Dorsolateral prefrontal cortex (tissue), 122 donors: ENCODE measurements at places on chromosomes 6 and 20. TPM values are rescaled to one million over a fixed set of nuclear protein-coding genes. Genes with fewer than 3 reads are reported as not detected.

MYCT1 gene
- 4.0 TPM for total RNA-seq

SLC13A3 gene
- total RNA-seq: 23.7 TPM

PNLDC1 gene
- total RNA-seq: 4.1 TPM

FAM184A gene
- 25.8 TPM for total RNA-seq

DUSP15 gene
- 9.5 TPM for total RNA-seq

RAET1L gene
- total RNA-seq: not detected

MACROD2 gene
- 46.4 TPM for total RNA-seq

HLA-DOB gene
- total RNA-seq: 1.0 TPM

GMEB2 gene
- total RNA-seq: 9.5 TPM

MUCL3 gene
- total RNA-seq: not detected

LYRM2 gene
- 46.6 TPM for total RNA-seq

REM1 gene
- total RNA-seq: 0.32 TPM
